CD4-positive, alpha-beta T cell treated with Interferon alpha-2 for 1 hour (primary cell): ENCODE measurements at places on chromosomes 5 and 9.

GRCh38 chr5:145848854-145849253 lies 13.7 kb upstream of the PRELID2 start:
- no peak for DNase-seq

GRCh38 chr9:124352616-124353015 lies 62.6 kb downstream of the PSMB7 start:
- no peak for DNase-seq

DNA sequence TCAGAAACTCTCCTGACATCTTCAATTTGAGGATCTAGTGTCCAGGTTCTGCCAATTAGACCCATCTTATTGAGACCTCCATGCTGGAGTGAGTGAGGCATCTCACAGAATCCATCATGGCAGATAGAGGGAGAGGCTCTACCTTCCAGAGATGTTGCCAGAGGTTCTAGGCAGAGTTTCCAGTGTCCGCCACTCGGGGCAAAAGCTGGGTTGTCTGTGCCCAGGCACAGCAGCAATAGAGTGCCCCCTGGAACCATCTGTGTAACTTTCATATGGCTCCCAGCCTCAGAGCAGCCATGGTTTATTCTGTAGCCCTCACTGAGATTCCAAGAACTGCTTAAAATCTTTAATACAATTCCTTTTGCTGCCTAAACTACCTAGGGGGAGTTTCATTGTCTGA lies 16.6 kb upstream of the CCDC112 start:
- DNase-seq, result no peak

- DNase-seq, result no peak
Measured at GRCh38 chr9:127567035-127567729, 44.9 kb upstream of the STXBP1 start.

GRCh38 chr5:133199417-133200178 lies 147.8 kb downstream of the HSPA4 start:
- no peak for DNase-seq

- no peak for DNase-seq
Measured at GRCh38 chr9:82597241-82598203, 465.4 kb downstream of the RASEF start.

- DNase-seq, result no peak
Measured at GRCh38 chr5:1568201-1568979, 44.6 kb upstream of the LPCAT1 start.

DNA sequence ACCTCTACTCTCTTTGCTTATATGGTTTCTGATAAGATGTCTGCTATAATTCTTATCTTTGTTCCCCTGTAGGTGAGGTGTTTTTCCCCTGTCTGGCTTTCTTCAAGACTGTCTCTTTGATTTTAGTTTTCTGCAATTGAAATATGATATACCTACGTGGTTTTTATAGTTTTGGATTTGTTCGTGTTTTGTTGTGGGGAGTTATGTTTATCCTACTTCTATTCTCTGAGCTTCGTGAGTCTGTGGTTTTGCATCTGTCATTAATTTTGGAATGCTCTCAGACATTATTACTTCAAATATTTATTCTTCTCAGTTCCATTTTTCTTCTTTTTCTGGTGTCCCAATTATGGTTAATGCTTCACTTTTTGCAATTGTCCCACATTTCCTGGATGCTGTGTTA lies 521.3 kb downstream of the KCTD16 start:
- DNase-seq, result no peak

DNA sequence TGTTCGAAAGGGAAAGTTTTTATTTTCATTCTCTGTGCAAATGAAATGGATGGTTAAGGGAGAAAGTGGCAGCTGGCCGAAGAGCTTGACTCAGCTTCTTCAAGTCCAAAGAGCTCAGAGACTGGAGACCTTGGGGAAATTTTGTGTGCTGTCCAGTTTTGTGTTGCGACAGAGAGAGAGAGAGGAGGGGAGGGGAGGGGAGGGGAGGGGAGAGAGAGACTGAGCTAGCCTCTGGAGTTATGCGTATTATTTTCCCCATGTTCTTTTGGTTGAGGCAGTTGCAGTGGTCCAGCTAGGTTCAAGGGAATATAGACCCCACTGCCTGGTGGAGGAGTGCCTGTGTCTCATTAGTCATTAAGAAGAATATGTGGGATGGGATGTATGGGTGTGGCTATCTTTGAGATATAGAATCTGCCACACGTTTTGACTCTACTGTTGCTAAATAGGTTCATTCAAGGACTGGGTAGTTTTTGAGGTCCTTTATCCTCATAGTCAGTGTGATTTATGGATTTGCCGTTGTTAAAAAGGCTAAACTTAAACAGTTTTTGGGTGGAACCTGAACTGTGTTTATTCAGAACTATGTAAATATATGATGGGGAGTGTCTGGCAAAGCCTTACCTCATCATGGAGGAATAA lies 69.7 kb downstream of the ARHGAP26 start:
- peak; percentile 7 for DNase-seq

DNA sequence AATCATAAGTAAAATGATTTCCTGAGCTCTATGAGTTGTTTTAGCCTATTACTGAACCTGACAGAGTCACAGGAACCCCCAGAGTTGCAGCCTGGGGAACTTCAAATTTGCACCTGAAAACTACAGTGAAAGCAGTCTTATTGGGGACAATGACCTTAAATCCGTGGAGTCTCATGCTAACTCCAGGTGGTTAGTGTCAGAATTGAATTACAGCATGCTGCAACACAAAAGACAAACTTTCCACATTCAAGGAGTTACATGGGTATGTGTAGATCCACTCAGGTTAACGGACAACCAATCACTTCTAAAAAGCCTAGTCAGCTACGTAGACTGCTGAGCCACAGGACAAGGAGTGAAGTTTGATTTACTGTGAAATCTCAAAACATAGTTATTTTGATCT lies 49.7 kb downstream of the PLPP1 start:
- DNase-seq, result no peak
